NCI-H1436 treated with DMSO at 0.1 percent for 48 hours (cell line): ENCODE measurements at places on chromosomes 6 and 20.

GRCh38 chr6:9593554-9593953 lies 821.3 kb downstream of the TFAP2A start:
- no peak for DNase-seq

- DNase-seq, result no peak
These were observed 425.7 kb upstream of the KHDRBS2 start for GRCh38 chr6:62711750-62712149.

DNA sequence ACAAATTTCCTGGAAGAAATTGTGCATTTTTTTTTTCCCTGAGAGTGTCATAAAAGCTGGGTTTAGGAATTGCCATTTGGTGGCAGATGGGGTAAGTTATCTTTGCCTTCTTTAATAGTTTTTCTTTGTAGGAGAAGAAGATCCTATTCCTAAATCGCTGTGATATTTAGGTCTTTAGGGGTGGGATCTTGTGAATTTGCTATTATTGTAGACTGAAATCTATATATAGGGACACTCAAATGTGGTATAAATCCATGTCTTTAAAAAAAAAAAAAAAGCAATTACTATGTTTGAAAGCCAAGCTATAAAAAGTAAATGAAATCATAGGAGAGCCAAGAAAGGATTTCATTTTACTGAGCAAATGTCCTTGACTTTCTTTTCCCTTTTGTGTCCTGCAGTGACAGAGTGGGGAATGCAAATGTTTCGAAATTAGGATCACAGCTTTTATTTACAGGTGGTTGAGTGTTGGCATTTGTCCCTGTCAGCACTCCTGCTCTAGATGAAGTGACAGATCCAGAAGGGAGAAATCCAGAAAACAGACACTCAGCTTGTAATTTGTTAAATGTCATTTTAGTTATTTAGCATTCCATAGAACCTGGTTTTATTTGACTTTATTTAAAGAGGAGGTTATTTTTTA lies 29.4 kb downstream of the TIAM2 start:
- DNase-seq, result no peak

DNA sequence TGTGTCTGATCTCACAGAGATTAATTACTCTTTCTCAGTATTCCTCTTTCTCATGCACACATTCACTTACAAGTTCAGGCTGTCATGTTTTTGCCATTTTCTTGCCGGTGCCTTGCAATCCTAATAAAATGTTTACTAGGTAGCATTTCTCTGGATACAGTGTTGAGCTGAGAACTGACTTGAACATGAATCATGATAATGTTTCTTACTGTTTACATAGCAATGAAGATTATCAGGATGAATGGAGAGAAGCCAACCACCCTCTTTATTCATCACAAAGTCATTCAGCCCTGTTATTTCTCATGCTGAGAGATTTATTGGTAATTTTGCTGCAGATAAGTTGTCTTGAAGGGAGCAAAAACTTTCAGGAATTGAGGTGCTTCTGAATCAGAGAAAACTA lies 185.5 kb upstream of the ECI2 start:
- DNase-seq, result no peak

GRCh38 chr6:148445116-148445515 lies 102.5 kb downstream of the SASH1 start:
- DNase-seq, result no peak

DNA sequence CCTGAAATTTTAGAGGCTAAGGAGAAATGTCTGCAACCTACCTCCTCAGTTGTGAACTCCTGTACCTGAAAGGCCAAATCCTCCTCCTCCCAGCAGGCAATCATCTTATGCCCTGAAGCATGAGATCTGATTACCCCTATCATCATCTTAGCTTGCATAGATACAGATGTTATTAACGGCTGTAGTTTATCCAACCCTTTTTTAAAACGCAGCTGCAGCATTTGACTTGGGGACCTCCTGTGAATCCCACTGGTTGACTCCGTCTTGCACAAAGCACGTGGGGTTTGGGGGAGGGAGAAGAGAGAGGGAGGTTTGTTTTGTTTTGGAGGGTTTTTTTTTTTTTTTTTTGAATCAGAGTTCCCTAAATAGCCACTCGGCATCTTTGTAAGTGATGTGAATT lies 5.8 kb upstream of the NR2E1 start:
- DNase-seq, result no peak

GRCh38 chr6:28117386-28118050 lies 6.9 kb upstream of the ZSCAN16 start:
- DNase-seq, result no peak

DNA sequence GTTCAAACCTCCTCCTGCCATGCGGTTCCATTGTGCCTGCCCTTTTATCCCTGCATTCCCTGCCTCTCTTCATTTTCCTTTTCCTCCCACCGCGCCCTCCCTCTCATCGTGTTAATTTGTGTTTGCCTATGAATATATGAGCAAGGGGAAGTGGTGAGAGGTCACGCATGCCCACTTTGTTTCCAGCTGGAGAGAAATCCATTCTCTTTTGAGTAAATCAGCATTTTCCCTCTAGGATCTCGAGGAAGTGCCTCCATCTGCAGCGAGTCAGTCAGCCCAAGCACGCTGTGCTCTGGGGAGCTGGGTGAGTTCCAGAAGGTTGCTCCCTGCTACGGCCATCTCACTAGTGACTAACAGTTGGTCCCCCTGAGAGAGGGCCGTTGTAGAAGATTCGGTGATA lies 42.9 kb downstream of the CDH26 start:
- DNase-seq, result no peak

GRCh38 chr6:10800810-10801209 lies 37.5 kb downstream of the MAK start:
- DNase-seq, result no peak

- DNase-seq, result no peak
These were observed 4.5 kb upstream of the PTCRA start for GRCh38 chr6:42911171-42912021.

GRCh38 chr20:52616629-52617028 lies 355.5 kb upstream of the TSHZ2 start:
- DNase-seq, result no peak

GRCh38 chr6:156154896-156155295 lies 622.3 kb upstream of the ARID1B start:
- no peak for DNase-seq

- no peak for DNase-seq
These were observed 437 bp downstream of the CD40 start for GRCh38 chr20:46118481-46119020.

- no peak for DNase-seq
These were observed 34.3 kb upstream of the CARMIL1 start for GRCh38 chr6:25244865-25245264.

DNA sequence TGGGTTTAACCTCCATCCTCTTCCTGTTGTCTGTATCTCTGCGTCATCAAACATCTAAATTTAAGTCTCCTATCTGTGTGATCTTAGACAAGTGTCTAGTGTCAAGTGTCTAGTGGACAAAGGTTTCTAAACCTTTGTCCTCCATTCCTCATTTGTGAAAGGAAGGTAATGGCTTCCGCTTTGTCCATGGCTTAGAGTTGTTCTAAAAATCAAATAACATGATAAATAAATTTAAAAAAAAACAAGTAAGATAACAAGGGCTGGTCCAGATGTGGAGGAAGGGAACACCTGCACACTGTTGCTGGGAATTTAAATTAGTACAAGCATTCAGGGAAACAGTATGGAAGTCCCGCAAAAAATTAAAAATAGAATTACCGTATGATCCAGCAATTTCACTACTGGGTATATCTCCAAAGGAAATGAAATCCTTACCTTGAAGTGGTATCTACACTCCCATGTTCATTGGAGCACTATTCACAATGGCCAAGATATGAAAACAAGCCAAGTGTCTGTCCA lies 17.6 kb upstream of the SERPINB1 start:
- no peak for DNase-seq

- no peak for DNase-seq
These were observed 19.0 kb upstream of the SERINC3 start for GRCh38 chr20:44540834-44541233.

DNA sequence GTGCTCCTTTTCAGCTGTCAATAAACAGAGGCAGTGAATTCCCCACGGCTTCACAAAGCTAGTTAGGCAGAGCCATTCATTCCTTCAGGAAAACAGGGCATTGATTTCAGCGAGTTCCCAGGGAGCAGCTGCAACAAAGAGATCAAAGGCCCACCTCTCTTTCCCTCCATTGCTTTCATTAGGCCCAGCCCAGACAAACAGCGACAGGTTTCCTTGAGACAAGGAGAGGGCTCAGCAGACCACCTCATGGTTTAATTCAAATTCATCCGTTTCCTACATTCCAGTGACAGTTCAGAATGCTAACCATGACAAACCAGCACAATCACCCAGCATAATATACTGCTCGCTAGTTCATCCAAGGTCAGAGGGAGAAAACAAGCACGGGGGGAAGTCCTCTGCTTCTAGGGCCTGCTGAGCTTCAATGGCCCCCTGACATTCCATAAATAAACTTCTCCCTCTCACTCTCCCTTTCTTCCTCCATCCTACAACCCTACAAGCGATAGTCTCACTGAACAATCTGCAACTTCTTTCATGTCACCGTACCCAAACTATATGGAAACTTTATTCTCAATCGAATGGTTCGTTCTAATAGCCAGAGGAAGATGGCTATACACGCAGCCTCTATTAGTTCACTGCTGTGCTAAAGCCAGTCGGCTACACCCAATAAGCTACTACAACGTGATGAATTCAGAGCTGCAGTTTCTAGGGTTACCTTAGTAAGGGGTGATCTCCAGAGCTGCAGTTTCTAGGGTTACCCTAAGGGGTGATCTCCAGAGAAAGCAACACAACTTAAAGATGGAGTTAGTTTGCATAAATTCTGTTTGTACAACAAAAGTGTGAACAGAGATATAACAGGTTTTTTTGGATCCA lies 34.7 kb downstream of the PLAGL1 start:
- no peak for DNase-seq

- DNase-seq, result no peak
These were observed 10.3 kb upstream of the SERPINB1 start for GRCh38 chr6:2851727-2852513.

DNA sequence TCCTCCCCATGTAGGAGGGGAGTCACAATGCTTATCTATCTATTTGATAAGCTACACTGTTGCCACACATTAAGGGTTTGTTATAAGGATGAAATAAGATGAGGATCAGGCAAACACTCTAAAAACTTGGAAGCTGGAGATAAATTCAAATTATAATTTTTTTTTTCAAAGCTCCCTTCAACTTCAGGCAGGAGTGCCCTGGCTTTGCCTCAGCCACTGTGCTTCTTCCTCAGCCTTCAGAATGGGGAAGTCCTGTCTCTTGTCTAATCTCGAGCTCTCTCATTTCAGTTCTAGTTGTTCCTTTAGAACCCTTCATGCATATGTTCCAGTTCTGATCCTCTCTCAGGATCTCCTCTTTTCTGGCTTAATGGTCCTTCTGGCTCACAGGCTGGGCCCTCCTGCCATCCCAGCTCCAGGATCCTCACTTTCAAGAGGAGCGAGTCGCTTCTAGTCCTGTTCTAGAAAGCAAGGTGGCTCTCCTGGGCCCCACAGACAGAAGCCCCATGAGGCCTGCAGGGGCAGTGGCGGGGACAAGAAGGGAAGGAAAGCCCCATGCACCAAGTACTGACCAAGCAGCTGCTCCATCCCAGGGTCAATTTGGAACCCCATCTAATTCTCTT lies 164.3 kb downstream of the VEGFA start:
- DNase-seq, result no peak

DNA sequence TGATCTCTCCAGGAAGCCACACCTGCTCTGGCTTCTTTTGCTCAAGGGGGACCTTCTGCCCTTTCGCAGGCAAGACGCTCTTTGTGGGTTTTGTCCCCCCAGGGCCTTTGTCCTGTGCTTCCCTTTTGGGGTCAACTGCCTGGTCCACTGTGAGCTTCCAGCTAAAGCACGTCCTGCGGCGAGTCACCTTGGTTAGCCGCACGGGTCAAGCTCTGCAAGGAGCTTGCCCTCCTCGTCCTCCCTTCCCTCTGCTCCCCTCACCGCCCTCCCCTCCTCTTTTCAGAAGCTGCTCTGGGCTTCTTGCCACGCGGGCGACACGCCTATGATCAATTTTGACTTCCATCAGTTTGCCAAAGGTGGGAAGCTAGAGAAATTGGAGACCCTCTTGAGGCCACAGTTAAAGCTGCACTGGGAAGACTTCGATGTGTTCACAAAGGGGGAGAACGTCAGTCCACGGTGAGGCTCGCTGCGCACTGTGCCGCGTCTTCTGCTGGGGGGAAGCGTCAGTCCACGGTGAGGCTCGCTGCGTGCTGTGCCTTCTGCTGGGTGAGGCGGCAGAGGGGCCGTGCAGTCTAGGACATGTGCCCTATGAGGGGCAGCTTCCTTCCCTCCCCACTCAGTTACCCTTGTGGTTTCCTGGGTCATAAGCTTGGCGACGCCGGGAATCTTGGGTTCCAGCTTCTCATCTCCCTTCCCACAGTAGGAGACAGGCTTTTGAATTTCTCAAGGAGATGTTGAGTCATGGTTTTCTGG lies 80.2 kb downstream of the SYNJ2 start:
- DNase-seq, result no peak

GRCh38 chr20:48148916-48149672 lies 363.8 kb upstream of the SULF2 start:
- DNase-seq, result no peak

DNA sequence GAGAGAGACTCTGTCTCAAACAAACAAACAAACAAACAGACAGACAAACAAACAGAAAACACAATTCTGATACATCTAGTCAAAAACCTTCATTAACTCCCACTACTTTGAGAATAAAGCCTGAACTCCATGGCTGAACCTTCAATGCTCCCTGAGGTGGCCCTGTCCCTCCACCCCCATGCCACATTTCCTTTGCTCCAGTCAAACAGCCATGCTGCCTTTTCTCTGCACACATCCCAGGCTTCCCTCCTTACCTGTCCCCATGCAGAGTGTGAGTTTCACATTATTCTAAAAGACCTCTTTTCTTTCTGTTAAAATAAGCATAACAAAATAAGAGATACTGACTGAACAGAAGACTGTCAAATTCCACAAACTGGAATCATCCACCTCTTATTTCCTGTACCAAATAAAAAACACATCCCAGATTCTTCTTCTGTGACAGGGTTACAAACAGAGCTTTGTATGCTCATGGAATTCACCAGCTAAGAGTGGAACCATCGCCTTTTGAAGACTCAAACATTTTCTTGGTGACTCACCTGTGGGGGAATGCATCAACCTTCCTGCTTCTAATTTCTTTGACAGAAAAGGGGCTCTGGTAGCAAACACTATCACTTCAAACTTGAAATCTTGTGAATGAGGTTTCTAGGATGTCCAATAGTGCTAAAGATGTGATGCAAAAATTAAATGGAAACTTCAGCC lies 71.0 kb upstream of the SLC22A16 start:
- no peak for DNase-seq
